ENCODE measurements at places on chromosomes 5 and 9.

- no peak for DNase-seq
Observed at GRCh38 chr9:126365780-126366179, 39.2 kb downstream of the MVB12B start.

DNA sequence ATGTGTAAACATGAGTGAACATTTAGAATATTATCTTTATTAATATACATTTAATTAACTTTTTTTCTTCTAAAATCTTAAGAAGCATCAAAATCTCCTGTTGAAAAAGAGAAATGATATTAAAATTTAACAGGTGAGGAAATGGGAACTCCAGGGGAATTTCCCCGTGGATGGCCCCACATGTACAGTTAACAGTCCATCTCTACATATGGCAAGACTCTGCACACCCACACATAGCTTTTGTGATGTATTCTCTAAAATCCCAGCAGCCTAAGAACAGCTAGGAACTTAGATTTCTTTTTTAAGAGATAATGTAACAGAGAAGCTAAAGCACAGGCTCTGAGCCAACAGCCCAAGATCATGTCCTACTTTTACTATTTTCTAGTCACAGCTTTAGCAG, 556.3 kb upstream of the RGMB start:
- no peak for DNase-seq

DNA sequence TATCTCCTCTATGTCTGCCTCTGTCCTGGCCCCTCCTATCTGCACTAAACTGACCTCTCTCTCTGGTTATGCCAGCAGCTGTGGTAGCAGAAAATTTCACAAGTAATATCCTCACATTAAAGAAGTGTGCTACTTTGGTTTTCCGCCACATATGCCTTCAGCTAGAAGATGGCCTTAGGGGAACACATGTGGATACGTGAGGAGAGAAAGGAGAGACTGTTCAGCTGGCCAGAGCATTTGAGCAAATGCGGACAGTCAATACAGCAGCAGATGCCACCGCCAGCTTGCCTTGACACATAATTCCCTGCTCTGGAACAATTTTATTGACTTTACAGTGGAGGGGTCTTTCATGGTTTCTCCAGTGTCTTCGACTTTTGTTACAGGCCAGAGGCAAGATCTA, 434.6 kb downstream of the TAF11L14 start:
- DNase-seq: no peak

DNA sequence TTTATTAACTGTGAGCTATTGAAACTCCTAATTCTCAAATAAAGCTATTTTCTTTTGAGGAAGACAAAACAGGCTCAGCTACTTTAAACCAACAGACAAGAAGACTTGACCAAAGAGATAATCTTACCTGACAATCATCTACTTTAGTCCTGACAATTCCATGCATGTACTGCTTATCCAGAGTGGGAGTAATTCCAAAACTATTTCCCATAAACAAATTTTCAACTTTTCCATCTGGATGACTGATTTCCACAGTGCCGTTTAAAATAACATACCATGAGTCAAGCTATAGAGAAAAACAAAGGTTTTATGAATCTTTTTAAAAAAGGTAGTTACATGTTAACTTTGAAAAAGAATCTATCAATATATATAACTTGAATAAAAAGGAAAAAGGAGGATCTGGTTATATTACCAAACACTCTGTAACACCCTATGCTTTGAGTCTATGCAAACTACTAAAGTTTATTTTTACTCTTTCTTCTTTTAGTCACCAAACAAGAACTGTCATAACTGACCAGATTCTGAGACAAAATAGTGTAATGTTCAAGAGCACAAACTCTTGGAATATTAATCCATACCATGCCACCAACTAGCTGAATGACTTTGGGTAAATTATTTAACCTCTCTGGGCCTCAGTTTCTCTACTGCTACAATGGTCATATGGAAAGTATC, 129.7 kb downstream of the RAPGEF6 start:
- no peak for DNase-seq

DNA sequence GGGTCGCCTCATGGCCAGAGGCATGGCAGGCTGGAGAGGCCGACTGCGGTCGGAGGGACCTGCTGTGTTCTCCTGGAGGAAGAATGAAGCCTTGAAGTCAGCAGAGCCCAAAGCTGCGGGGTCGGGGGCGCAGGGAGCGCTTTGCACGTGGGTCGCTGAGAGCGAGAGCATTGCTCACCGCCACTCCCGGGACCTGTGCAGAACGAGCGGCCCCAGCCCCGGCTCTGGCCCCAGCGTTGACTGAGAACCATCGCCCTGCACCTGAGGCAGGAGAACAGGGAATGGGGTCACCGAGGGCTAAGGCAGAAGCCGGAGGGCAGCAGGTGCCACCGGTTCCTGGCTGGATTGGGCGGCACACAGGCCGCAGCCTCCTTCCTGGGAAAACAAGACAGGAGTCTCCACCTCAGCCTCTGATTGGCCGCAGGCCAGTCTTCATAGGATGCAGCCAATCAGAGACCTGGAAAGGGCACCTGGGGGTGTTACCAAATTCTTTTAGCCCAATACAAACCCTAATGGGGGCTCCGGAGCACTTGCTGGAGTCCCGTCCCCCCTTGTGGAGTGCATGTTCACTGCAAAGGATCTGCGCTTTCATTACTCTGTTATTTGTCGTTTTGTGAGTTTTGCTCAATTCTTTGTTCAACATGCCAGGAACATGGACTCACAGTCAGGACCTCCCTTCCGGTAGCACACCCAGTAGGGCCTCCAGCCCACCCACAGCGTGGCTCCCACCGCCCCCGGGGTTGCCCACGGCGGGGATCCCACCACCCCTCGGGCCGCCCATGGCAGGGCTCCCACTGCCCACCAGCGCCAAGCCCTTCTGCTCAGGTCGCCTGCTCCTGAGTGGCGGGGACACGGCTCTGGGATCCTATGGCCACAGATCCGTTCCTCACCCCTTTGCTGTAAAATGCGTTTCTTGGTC, 24.7 kb upstream of the SLC6A19 start:
- DNase-seq: no peak

GRCh38 chr9:15142878-15143534, 164.0 kb downstream of the TTC39B start:
- no peak for DNase-seq

DNA sequence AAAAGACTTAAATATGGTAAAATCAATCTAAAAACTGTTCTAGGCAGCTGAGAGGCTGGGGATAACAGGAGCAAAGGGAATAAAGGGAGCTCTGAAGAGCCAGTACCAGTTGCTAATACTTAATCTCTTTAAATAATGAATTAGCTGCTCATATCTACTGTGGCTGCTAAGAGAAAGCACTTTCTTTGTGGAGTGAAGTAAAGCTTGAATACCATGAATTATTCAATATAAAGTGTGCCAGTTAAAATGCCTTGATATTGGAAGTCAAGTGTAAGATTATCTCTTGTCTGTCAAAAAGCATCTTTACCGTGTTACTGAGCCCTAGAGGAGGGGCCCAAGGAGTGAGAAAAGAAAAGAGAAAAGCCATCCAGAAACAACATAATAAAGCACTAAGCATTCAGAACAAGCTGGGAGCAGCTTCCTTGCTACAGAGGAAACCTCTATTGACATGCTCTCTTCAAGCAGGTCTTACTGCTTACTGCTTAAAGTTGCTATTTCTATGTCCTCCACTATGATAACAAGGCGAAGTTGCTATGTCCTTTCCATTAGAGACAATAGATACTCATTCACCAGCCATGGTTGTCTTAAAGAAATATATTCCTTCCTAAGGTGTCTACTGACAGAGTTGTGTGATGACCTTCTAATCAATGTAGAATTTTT, 297.4 kb downstream of the CETN3 start:
- DNase-seq: no peak

DNA sequence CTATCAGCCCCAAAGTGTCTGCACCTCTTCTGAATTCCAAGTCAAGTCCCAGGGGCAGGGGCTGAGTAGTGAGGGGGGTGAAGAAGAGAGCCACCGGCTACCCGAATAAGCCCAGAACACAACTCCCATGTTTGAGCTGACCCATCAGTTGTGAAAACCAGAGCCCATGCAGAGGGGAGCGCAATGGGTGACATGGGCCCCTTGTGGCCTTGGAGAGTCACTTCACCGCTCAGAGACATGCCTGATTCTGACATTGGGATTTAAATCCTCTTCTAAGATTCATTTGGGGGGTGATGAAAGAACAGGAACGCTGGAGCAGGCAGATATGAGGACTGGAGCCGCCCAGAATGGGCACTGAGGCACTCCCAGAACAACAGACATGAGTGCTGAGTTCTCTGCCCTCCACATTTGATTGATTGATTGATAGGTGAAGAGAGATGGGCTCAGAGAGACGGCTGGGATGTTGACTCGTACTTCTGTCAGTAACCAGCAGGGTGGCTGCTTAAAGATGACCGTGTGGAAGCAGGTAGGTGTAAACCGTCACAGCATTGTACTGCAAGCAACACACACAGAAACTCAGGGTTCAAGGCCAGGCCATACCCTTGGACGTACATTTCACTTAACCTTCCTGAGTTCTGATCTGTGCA, 74.3 kb downstream of the GPR21 start:
- DNase-seq: no peak

- no peak for DNase-seq
Observed at GRCh38 chr9:10366171-10366779, 246.5 kb downstream of the PTPRD start.

GRCh38 chr5:76850543-76851145, 830 bp downstream of the S100Z start:
- DNase-seq: no peak

Data from effector memory CD8-positive, alpha-beta T cell (primary cell).